ENCODE measurements at places on chromosomes 5 and 9.

GRCh38 chr5:95859661-95860060, 37.1 kb upstream of the GLRX start:
- no peak for DNase-seq

DNA sequence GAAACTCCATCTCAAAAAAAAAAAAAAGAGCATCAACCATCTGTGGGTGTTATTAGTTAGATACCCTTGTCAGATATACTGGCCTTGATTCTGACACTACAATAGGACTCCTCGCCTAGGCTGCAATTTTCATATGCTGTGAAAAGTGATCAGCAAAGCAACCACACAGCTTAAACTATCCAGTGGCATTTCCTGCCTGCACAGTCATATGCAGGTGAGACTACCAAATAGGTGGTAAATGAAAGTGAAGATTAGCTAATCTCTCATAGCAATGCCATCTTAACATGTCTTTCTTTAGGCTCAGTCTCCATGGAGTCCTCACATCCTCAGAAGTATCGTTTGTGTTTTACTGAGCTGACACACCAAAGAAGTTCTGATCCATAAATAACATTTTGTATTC, 40.8 kb downstream of the GRAMD2B start:
- no peak for DNase-seq

DNA sequence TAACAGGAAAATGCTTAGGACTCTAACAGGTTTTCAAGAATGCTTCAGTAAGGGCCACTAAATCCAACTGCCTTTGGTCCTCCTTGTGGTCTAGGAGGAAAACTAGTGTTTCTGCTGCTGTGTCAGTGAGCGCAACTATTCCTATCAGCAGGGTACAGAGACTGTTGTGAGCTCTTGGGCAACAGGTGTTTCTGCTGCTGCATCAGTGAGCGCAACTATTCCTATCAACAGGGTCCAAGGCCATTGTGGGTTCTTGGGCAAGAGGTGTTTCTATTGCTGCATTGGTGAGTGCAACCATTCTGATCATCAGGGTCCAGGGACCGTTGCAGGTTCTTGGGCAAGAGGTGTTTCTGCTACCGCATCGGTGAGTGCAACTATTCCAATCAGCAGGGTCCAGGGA, 256.3 kb downstream of the CDH10 start:
- DNase-seq = no peak

DNA sequence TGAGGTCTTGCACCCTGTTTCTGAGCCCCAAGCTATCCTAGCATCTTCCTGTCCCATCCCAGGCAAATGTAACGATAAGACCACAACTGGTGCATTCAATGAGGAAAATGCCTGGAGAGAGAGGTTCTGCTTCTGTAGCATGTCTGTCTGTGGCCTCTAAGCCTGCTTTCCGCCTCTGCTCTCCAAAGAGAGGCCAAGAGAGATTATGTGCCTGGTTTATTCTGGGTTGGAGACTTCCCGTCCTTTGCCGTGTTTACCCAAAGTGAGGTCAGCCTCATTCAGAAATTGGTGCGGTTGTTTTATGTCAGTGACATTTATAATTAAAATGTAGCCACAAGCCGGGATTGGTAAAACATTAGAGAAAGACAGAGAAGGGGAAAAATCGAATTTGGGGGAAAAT, 77.8 kb downstream of the FGF1 start:
- DNase-seq = no peak

- no peak for DNase-seq
Measured at GRCh38 chr5:65086234-65086890, 317.6 kb downstream of the CWC27 start.

All from activated naive CD4-positive, alpha-beta T cell (primary cell).